Stimulated activated CD8-positive, alpha-beta memory T cell treated with anti-CD3 and anti-CD28 coated beads, Interleukin-4, amount 100 ng/mL, for 1 hour (primary cell): ENCODE measurements at places on chromosomes 3 and 15.

GRCh38 chr3:54712539-54712938 lies 215.3 kb downstream of the LRTM1 start:
- DNase-seq = no peak

DNA sequence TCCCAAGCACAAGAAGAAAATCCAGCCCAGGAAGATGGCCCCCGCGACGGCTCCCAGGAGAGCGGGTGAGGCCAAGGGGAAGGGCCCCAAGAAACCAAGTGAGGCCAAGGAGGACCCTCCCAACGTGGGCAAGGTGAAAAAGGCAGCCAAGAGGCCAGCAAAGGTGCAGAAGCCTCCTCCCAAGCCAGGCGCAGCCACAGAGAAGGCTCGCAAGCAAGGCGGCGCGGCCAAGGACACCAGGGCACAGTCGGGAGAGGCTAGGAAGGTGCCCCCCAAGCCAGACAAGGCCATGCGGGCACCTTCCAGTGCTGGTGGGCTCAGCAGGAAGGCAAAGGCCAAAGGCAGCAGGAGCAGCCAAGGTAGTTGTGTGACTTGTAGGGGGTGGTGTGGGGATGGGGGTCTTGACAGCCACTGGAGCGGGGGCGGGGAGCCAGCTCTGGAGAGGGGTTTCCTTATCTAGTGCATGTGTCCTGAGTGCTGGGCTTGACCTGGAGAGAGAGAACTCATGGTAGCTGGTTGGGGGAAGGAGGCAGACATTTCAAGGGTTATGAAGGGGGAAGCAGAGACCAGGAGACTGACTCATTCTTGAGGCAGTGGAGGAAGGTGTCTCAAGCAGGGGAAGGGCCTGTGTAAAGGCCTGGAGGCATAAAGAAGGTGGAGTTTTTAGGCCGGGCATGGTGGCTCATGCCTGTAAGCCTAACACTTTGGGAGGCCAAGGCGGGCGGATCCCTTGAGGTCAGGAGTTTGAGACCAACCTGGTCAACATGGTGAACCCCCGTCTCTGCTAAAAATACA lies 6.2 kb downstream of the H1-8 start:
- no peak for DNase-seq

- DNase-seq = no peak
These were observed 32.6 kb downstream of the SERPINI2 start for GRCh38 chr3:167441256-167441655.

GRCh38 chr15:22265056-22265945 lies 185.0 kb downstream of the OR4M2 start:
- DNase-seq = no peak

GRCh38 chr3:123489400-123490004 lies 40.6 kb upstream of the ADCY5 start:
- no peak for DNase-seq

GRCh38 chr15:62528505-62528904 lies 363.4 kb upstream of the C2CD4B start:
- DNase-seq = no peak

DNA sequence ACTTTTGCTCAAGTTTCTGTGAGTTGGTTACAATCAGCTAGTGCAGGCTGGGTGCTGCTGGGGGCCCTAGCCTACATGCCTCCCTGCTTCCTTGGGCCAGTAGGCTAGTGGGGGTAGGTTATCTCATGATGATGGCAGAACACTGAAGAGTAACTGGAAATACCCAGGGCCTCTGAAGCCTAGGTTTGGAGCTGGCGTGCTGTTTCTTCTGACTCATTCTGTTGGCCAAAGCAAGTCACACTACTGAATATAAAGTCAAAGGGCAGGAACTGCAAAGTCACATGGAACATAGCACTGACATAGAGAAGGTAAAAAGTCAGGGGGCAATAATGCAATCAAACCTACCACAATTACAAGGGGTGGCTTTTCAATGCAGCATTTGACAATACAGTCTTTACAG lies 34.5 kb downstream of the RASGRP1 start:
- DNase-seq = no peak

GRCh38 chr3:10635446-10636076 lies 130.2 kb upstream of the ATP2B2 start:
- DNase-seq = no peak

- no peak for DNase-seq
These were observed 405.7 kb downstream of the LSAMP start for GRCh38 chr3:116039651-116039985.

DNA sequence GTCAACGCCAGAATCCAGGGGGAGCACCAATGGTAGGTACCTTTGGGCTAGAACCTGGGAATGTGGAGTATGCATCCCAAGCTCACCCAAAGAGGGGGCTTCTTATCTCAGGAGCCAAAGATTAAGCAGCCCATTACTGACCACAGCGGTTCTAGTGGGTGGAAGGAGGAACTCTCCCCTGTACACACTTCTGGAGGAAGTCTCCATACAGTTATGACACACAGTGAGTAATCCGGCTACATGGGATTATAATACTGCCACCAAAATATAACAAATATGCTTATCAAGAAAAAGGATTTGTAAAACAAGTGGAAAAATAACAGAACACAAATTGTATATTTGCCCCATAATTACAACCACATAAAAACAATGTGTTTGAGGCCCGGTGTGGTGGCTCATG lies 8.4 kb downstream of the MYO1E start:
- DNase-seq = no peak

- no peak for DNase-seq
These were observed 625.5 kb downstream of the NAALADL2 start for GRCh38 chr3:175484666-175485065.

DNA sequence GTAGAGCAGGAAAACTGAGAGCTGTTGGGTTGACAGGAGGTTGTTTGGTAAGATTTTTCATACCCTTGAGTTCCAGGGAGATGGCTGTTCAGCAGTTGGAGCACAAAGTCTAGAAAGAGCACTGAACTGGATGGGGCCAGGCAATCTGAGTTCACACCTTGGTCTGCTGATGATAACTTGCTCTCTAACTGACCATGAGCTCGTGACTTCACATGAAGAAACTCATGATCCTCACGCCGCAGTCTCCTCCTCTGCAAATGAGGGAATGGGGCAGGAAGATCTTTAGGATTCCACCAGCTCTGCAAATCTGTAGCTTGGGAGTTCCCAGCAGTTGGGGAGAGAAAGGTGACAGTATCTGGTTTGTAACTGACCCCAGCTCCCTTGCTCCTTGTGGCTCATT lies 33.7 kb downstream of the CORO2B start:
- no peak for DNase-seq

- no peak for DNase-seq
These were observed 93.5 kb downstream of the FMN1 start for GRCh38 chr15:33101036-33101435.

- DNase-seq = no peak
These were observed 10.9 kb upstream of the OXTR start for GRCh38 chr3:8780279-8780678.
